CD8-positive, alpha-beta memory T cell (primary cell): ENCODE measurements at places on chromosomes 5 and 9.

DNA sequence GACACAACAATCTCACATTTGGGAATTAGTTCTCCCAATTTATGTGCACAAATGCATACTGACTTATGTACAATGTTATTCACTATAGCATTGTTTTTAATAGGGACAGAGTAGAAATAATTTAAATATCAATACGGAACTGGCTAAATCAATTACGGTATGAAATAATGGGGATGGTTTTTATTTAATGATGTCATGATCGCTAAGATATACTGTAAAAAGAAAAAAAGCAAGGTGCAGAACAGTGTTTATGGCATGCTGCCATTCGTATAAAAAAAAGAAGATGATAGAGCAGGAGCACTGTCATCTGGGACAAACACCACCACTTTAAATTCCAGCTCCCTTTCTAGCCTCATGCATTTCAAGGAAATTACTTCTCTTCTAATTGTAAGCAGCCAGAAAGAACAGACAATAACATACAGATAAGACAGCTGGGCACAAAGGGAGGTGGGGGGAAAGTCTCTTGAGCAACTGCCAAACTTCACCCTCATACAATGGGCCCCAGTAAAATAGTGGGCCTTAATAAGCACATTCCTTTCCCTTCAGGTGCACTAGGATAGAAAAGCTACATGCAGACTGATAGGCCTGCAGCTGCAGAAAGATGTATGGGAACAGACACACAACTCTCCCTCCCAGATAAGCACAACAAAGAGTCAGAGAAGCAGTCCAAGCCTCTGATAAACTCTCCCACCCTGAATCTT lies 8.4 kb downstream of the SREK1IP1 start:
- DNase-seq: no peak

DNA sequence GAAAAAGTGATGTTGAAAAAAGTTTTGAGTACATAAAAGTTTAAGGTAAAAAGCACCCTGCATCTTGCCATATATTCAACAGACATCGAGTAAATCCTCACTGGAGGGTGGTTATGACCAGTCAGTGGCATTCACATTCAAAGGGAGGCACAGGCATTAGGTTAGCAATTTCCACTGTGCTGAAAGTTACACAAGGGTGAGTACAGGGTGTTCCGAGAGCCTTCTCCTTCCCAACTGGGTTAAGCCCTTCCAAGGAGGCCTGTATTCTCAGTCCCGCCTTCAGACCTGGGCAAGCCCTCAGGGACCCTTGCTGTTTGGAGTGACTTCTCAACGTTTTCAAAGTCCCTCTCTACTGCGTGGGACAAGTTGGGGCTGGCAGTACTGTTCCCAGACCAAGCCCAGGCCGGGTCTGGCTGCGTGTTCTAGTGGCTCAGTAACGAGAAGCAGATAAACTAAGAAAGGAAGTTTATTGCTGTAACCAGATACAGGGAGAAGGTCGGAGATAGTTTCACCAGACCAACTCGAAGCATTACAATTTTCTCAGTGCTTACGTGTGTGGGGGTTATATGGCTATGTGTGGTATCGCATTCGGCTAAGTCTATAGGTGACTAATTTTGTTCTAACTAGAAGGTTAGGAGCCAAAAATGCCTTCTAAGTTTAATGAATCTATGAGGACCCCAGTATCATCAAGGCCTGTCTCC lies 13.0 kb upstream of the SETX start:
- no peak for DNase-seq

DNA sequence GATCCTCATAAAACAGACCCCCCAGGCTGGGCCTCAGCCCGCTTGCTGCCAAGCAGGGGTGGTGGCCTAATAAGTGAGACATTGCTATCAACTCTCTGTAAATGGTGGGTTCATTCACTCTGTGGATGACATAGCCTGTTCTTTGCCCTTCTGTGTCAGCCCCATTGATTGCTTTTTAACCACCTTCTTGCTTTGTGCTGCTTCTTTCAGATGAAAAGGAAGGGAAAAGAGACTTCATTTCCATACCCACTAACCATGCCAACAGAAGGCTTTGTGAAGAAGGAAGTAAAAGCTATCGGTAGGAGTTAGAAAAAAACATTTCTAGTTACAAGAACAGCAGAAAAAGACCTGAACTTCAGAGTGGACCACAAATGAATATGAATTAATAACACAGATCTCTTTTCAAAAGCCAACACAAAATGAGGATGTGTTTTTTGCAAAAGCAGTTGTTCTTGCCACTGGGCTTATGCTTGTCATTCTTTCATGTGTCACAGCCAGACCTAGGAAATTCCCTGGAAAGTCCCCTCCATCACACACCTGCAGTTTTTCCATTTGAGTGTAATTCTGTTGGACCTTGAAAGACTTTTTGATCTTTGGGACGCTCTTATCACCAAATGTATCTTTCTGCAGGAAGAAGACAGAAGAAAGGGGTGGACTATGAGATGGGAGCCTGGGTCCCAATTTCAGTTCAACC lies 507.7 kb downstream of the CCDC171 start:
- no peak for DNase-seq

- DNase-seq: no peak
Observed at GRCh38 chr5:141989720-141990119, 20.8 kb downstream of the RNF14 start.

GRCh38 chr9:14300040-14300439 lies 13.9 kb downstream of the NFIB start:
- DNase-seq: no peak

DNA sequence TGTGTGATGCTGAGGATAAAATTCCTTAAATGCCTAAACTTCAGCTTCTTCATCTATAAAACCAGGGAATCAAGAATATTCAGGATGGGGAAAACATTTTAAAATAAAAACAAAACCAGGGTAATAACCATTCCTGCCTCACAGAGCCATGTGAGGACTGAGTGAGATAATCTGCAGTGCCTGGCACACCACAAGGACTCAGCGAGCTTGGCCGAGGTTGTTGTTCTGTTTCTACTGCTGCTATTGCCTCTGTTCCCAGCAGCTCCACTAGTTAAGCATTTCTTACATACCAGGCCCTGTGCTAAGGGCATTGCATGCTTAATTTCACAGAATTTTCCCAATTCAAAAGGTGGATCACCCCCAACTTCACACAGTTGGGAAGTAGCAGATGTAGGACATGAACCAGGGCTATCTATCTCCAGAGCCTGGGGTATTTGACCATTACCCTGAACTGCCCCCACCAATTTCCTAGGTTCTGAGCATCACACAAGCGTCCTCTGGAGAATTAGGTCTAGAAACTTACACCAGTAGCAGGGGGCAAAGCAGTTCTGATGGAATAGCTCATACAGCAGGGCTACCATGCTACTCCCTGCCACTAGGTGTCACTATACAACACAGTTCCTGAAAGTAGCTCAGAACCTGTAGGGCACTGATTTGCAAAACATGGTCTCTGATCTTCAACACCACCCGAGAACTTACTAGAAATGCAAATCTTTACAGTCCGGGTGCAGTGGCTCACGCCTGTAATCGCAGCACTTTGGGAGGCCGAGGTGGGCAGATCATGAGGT lies 74.3 kb downstream of the LRSAM1 start:
- DNase-seq: no peak
